Activated CD8-positive, alpha-beta memory T cell treated with anti-CD3 and anti-CD28 coated beads, Interleukin-2, amount 50 U/mL, for 4 hours (primary cell): ENCODE measurements at places on chromosomes 4 and X.

DNA sequence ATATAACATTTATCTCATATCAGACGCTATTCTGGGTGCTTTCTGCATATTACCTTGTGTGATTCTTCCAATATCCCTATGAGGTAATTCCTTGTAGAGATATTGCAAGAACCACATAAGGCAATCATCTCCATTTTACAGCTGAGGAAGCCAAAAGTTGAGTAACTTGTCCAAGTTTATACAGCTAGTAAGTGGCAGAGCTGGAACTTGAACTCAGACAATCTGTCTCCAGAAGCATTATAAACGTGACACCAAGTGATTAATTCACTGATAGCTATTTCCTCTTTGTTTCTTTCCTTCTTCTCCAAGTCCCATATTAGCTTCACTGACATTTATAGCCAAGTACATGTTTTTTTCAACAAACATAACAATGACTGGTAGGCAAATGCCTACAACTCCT is 7.3 kb downstream of the EMCN start:
- no peak for DNase-seq

- no peak for DNase-seq
Observed at GRCh38 chr4:17385403-17385802, 126.5 kb downstream of the QDPR start.

- DNase-seq, result no peak
Observed at GRCh38 chr4:144674711-144675110, 28.8 kb downstream of the HHIP start.

GRCh38 chrX:38959736-38960135 is 158.5 kb downstream of the MID1IP1 start:
- no peak for DNase-seq

- no peak for DNase-seq
Observed at GRCh38 chr4:67325791-67326190, 219.5 kb downstream of the CENPC start.

DNA sequence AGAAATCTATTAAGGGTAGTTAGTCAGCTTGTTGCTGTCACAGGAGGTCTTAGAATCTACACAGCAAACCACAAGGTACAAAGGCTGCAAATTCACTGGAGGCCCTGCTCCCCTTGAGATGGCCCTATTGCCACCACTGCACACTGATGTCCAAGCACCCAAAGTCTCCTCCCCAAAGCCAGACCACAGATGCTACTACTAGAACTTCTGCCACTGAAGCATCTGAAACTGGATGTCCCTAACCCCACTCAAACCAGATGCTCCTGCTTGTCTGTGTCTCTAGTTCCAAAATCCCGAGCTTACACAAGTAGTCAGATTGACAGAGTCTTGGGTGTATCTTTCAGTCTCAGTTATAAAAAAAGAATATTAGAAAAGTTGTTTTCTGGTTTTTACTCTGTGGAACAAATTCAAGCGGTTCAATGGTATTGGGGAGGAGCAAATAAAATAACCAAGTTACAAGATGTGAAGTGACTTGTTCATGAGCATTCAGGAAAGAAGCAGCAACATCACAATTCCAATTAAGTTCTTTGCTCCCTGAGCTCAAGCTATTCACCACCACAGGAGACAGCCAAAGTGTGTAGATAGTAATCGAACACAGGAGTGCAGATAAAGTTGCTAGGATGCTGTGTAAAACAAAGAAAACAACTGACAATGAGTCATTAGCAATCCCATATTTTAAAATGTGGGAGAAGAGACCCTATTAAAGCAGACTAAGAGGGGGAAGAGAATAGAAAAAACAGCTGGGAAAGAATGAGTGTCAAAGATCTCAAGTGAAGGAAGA is 352.3 kb downstream of the PDGFC start:
- no peak for DNase-seq
